ENCODE measurements at places on chromosomes 3 and 15. TPM values are rescaled to one million over a fixed set of nuclear protein-coding genes. Genes with fewer than 3 reads are reported as not detected.
A peak's percentile ranks its signal among the peaks of the same experiment; 100 is the strongest.

Gene WNT7A
- total RNA-seq: 0.28 TPM

DNA sequence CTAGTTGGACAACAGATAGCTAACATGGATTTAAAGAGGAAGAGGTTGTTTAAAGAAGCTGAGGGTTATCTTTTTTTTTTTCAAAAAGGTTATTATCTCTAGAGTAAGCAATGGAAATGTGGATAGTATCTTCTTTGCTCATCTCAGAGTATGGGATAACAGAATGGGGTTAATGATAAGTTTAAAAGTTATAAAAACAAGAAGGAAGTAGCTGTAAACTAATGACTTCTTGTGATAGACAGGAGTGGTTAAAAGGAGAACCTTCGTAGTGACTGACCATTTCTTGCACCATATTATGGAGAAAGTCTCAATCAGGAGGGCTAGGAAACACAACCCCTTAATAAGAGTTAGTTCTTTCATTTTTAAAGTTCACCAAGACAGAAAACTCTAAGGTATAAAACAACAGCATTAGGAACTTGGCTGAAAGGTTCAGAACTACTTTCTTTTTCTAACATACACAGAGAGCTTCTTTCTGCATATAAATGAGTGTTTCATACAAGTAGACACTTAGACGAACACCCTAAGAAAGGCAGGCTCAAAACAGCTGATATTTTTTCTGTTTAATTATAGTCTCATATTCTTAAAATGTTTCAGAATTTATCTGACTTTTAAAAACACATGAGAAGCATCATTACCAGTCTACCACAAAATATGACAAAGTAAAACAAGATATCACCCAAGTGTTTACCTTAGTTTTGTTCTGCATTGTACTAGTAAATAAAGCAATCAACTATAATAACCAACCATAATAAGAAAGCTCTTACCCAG is 140.0 kb downstream of the MEIS2 start:
- no peaks in the 10 kb centered on the region for H3K36me3 ChIP-seq
- H3K27ac ChIP-seq: no peak overlapping the region
- no peaks in the 10 kb centered on the region for H3K4me1 ChIP-seq
- no peak overlapping the region for H3K4me3 ChIP-seq

GRCh38 chr3:38129058-38129457 is 7.9 kb downstream of the ACAA1 start:
- DNase-seq: no peak
- peaks cover 32% of the 10 kb centered on the region for H3K4me1 ChIP-seq
- H3K27me3 ChIP-seq: no peaks in the 10 kb centered on the region
- H3K27ac ChIP-seq: peak overlapping the region; percentile 50

DNA sequence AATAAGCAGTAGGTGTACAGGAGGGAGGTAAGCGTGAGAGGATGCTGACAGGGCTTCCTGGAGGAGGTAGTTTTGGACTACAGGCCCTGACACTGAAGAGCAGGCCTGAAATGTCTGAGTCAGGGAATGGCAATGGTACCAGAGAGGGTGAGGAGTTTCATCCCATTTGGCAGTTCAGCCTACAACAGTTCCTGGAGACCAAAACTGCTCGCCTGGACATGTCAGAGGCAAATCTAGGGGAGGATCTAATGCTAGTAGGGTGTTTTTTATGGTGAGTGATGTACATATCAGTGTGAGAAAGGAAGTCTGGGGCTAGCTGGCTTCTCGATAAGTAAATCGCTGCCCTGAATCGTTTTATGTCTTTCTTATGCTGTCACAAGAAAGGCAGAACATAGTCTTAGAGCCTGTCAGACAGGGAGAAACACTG is 13.8 kb upstream of the TNFSF10 start:
- H3K4me3 ChIP-seq: no peak overlapping the region
- H3K4me1 ChIP-seq: no peaks in the 10 kb centered on the region
- H3K36me3 ChIP-seq: no peaks in the 10 kb centered on the region
- DNase-seq: no peak

Gene NUP210
- total RNA-seq: 8.3 TPM

DNA sequence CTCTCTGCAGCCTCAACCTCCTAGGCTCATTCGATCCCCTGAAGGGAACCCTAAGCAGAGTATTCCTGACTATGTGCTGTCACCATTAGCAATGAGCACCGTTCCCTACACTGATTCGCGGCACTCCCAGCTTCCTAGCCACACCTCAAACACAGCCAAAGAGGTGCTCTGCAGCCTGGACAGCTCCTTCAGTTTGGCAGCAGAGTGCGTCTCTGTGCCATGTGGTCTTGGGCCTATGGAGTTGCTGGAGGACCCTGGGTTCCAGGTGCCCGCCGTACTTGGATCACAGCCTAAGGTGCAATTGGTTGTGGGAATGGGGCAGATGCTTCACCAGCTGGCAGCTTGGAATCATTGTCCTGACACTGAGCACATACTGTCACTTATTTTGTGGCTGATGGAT is 17.3 kb upstream of the IL12A start:
- DNase-seq: no peak
- H3K4me1 ChIP-seq: no peaks in the 10 kb centered on the region
- H3K36me3 ChIP-seq: no peaks in the 10 kb centered on the region
- H3K27me3 ChIP-seq: no peaks in the 10 kb centered on the region
- H3K4me3 ChIP-seq: no peak overlapping the region
- no peak overlapping the region for H3K27ac ChIP-seq

DNA sequence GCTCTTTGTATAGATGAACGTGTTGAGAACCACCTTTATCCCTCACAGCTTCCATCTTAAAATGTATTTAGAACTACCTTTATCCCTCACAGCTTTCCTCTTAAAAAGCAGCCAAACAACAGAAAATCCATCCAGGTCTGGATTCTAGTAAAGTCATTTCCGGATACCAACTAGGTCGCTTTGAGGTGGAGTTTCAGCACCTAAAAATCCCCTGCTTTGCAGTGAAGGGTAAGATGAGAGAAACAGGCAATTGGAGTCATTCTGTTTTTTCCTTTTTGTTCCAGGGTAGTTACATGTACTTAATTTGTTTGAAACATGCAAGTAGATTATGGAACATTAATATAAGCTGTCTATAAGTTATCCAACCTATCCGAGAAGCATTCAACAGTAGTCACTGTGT is 192.0 kb downstream of the UBE2E2 start:
- no peaks in the 10 kb centered on the region for H3K4me1 ChIP-seq
- no peaks in the 10 kb centered on the region for H3K27me3 ChIP-seq
- H3K27ac ChIP-seq: no peak overlapping the region
- no peaks in the 10 kb centered on the region for H3K36me3 ChIP-seq
- no peak overlapping the region for H3K4me3 ChIP-seq

Gene SEMA6D
- total RNA-seq: 28.1 TPM

Data from hepatocyte (in vitro differentiated cells).